Glutamatergic neuron (in vitro differentiated cells): ENCODE measurements at places on chromosomes 11 and 22. TPM values are rescaled to one million over a fixed set of nuclear protein-coding genes. Genes with fewer than 3 reads are reported as not detected.

The FGF3 gene
- not detected for total RNA-seq

The BDNF gene
- total RNA-seq: 0.42 TPM

The CRYBB2 gene
- total RNA-seq: not detected

The KRTAP5-10 gene
- total RNA-seq: not detected

The TSPAN32 gene
- not detected for total RNA-seq

The SEC14L6 gene
- not detected for total RNA-seq

GRCh38 chr11:116242006-116242405 lies 530.8 kb downstream of the BUD13 start:
- no peak overlapping the region for H3K27ac ChIP-seq
- no peak overlapping the region for H3K4me3 ChIP-seq
- H3K36me3 ChIP-seq: no peaks in the 10 kb centered on the region
- peaks cover 5% of the 10 kb centered on the region for H3K27me3 ChIP-seq

DNA sequence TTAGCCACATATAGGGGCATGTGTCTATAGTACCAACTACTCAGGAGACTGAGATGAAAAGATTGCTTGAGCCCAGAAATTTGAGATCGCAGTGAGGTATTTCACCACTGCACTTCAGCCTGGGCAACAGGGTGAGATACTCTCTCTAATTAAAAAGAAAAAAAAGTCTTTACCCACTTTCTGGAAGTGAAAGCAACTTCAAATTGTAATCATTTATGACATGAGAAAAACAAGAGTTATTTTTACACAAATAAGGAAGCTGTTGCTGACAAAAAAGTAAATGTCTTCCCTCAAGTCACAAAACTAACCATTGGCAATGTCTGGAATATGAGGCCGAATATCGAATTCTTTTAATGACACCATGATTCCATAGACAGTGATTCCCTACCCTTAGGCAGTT lies 71.4 kb downstream of the GLYATL1 start:
- no peaks in the 10 kb centered on the region for H3K36me3 ChIP-seq
- no peak overlapping the region for H3K27ac ChIP-seq
- DNase-seq: no peak
- no peak overlapping the region for H3K4me3 ChIP-seq
- no peaks in the 10 kb centered on the region for H3K27me3 ChIP-seq

GRCh38 chr11:103222806-103223205 lies 113.6 kb downstream of the DYNC2H1 start:
- H3K27me3 ChIP-seq: no peaks in the 10 kb centered on the region
- no peaks in the 10 kb centered on the region for H3K36me3 ChIP-seq
- no peaks in the 10 kb centered on the region for H3K4me1 ChIP-seq
- no peak overlapping the region for H3K27ac ChIP-seq
- H3K4me3 ChIP-seq: no peak overlapping the region

- no peaks in the 10 kb centered on the region for H3K4me1 ChIP-seq
- peaks cover 4% of the 10 kb centered on the region for H3K36me3 ChIP-seq
- H3K27ac ChIP-seq: no peak overlapping the region
- no peak for DNase-seq
Measured at GRCh38 chr11:68775951-68776388, 24.6 kb upstream of the TESMIN start.

DNA sequence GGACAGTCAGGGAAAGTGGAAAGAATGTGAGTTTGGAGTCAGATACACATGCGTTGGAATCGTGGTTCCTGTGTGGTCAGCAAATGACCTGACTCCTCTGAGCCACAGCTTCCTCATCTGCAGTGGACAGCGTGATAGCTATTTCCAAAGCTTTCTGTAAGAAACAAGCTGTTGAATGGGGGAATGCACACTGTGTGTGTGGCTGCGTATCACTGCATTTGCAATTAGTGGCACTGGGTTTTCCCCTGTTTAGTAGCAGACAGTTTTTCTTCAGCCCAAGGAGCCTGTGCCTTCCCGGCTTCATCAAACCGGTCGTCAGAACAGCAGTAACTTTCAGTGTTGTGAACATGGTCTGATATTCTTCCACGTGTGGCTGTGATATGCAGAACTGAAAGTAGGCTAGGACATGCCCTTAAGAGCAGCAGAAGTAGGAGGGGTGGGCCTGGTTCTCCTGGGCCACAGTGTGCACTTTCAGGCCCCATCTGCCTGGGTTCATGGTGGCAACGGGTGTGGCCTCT lies 121.5 kb downstream of the RRAS2 start:
- no peak for DNase-seq
- H3K4me3 ChIP-seq: no peak overlapping the region
- peaks cover 6% of the 10 kb centered on the region for H3K27me3 ChIP-seq
